ENCODE measurements at places on chromosomes 11 and 22.

DNA sequence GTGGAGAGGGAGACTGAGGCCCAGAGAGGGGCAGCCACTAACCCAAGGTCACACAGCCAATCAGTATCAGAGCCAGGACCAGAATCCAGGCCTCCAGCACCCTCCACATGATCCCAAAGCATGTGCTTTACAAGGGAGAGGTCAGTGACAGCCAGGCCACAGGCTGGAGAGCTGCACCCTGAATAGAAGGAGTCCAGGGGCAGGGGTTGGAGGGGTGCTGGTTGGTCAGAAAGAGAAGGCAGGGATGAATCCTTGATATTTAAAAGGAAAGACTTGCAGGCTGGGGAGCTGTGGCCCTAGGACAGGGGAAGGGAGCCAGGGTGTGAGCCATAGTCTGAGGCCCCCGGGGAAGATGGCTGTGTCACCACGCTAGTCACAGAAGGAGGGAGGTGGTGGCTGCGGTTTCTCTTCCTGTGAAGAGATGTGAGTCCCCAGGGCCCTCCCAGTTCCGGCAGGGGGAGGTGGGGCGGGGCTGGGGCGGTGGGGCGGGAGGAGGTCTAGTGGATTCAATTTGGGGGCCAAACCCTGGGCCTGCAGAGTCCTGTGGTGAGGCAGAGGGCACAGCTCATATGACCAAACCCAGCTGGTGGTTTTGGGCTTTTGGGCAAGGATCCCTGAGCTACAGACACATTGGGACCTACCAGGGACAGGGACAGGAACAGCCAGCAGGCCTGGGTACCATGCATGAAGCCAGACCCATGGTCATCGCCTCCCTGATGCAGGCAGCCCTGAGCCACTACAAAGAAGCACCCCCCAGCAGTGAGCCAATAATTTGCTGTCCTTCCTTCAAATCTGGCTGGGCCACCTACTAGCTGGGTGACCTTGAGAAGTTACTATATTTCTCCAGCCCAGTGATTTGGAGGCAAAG lies 14.0 kb downstream of the RAC2 start:
- peak; percentile 89 for DNase-seq

GRCh38 chr11:45133878-45134277 lies 12.6 kb upstream of the PRDM11 start:
- DNase-seq = no peak

- no peak for DNase-seq
Observed at GRCh38 chr22:38989466-38989865, 7.3 kb downstream of the APOBEC3B start.

DNA sequence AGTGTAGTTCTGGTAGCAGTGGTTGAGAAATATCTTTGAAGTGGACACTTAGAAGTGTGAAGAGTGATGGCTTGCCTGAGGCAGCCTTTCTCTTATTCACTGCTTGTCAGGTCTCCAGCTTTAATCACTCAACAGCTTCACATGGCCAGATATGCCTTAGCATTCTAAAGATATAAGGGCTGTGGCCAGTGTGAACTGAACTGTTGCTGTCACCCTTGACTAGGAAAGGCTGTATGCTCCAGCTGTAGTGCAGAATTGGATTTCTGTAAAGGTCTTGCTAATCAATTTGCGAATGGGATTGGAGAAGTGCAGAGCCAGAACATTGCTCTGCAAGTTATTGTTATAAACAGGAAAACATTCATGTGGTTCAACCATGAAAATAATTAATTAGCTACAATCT lies 266.7 kb downstream of the TMEM135 start:
- no peak for DNase-seq

GRCh38 chr11:119356349-119357031 lies 10.0 kb upstream of the MFRP start:
- DNase-seq = peak; percentile 66

GRCh38 chr22:43201486-43202219 lies 14.7 kb upstream of the TTLL12 start:
- no peak for DNase-seq

GRCh38 chr11:9535189-9535781 lies 38.2 kb upstream of the WEE1 start:
- DNase-seq = peak; percentile 77

GRCh38 chr22:44676441-44677352 lies 25.3 kb upstream of the PRR5 start:
- no peak for DNase-seq

GRCh38 chr11:103897160-103897936 lies 139.1 kb upstream of the DDI1 start:
- no peak for DNase-seq

DNA sequence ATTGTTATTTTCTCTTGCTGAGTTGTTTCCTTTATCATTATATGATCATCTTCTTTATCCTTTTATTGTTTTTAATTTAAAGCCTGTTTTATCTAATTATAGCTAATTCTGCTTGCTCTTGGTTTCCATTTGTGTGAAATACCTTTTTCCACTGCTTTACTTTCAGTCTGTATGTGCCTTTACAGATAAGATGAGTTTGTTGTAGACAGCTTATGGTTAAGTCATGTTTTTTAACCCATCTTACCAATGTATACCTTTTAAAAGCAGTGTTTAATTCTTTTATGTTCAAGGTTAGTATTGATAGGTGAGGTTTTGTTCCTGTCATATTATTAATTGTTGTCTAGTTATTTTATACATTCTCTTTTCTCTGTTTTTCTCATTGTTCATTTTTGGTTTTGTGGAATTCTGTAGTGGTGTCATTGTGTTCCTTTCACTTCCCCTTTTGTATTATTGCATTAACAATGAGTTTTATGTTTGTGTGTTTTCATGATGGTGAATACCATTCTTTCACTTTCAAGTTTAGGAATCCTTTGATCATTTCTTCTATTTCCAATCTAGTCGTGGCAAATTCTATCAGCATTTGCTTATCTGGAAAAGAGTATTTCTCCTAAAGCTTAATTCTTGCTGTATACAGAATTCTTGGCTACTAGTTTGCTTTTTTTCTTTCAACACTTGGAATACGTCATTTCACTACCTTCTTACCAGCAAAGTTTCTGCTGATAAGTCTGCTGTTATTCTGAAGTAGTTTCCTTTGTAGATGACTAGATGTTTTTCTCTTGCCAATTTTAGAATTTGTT lies 21.8 kb downstream of the OR5AN1 start:
- DNase-seq = no peak

- DNase-seq = no peak
Observed at GRCh38 chr11:67600324-67601029, 6.3 kb upstream of the NDUFV1 start.

GRCh38 chr22:25485626-25486545 lies 78.6 kb upstream of the GRK3 start:
- DNase-seq = no peak

DNA sequence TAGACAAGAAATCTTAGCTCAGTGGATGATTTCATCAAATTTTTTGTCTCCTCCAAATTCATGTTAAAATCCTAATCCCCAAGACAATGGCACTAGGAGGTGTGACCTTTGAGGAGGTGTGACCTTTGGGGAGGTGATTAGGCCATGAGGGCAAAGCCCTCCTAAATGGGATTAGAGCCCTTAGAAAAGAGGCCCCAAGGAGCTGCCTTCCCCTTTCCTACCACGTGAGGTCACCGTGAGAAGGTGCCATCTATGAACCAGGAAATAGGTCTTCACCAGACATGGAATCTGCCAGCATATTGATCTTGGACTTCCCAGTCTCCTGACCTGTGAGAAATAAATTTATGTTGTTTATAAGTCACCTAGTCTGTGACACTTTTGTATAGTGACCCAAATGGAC lies 138.7 kb downstream of the TRIM29 start:
- DNase-seq = no peak

DNA sequence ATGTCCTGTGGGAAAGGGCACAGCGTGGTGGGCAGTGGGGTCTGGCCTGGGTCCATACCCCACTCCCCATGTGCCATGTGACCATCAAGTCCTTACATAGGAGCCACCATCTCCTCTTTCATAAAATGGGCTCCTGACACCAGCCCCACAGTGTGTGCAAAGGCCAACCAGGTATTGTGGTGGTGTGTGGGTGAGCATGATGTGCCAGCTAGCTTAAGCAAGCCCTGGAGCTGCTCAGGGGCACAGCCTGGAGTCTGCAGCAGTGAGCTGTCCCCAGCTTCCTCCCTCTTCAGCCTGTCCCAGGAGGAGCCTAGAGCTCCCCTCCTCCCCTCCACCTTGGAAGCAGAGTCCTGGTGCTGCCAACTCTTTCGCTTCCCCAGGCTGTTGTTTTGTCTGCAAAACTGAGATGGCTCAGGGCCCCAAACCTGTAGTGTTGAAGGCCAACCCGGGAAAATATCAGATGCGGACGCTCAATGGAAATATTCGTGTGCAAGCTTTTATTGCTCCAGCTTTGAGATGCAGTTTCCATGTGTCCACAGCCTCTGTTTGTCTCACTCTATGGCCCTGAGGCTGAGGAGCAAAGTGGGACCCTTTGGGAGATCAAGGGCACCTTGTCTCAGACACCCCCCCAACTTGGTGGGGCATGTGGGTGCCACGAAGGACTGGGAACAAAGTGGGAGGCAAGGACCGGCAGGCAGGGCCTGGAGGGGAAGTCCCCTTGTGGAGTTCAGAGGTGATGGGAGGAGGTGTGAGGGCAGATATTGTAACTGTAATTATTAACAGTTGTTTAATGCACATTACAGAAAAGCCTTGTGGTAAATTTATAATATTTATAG lies 92.6 kb downstream of the CTTN start:
- DNase-seq = no peak

- DNase-seq = no peak
Observed at GRCh38 chr11:121068787-121069186, 32.3 kb upstream of the TECTA start.

DNA sequence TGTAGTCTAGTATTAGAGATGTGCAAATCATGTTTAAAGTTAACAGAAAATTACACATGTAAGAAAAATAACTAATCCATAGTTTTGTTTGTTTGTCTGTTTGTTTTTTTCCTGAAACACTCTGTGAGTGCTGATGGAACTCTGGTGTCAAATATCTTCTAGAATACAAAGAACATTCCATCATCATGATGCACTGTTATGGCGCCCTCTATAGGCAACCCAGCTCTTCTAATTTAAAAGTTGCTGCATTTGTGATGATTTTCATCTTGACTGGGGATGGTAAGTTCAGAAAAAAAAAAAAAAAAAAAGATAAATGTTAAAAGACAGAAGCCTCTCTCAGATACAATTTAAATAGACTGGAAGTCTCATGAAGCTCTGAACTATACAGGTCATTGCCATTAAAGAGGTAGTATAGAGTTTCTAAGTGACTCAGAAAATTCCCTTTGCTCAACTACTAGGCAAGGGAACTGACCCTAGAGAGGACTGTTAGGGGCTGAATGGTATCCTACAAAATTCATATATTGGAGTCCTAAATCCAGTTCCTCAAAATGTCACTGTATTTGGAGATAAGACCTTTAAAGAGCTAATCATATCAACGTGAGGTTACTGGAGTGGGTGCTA lies 597.2 kb upstream of the ANO3 start:
- DNase-seq = no peak

GRCh38 chr11:6482441-6482840 lies 1.1 kb downstream of the TIMM10B start:
- no peak for DNase-seq

DNA sequence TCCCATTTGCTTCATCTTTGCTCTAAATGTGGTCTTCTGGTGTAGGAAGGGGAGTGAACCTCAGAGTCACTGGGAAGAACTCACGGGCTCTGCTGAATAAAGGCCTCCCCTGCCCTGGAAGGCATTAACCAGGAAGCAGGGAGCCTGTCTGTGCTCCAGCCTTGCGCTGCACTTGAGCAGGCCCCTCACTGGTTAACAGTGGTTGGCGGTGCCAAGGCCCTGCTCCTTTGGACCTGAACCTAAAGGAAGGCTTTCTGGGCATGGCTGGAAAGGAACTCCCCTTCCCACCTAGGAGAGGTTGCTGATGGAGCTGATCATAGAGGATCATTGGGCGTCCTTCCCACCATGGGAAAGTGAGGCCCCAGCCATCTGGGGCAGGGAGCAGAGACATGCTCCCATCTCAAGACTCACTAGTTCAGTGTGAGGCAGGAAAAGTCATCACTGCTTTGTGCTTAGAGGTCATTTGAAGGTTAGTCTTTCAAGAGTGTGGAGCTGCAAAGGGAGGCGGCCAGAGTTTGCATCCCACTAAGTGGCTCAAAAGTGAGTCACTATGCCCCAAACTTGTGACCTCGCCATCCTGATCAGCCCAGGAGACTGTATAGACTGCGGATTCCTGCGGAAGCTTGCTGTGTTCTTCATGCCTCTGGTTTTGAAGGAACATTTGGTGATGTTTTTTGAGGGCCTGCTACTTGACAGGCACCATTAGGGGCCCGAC lies 50.4 kb downstream of the DBX1 start:
- no peak for DNase-seq

DNA sequence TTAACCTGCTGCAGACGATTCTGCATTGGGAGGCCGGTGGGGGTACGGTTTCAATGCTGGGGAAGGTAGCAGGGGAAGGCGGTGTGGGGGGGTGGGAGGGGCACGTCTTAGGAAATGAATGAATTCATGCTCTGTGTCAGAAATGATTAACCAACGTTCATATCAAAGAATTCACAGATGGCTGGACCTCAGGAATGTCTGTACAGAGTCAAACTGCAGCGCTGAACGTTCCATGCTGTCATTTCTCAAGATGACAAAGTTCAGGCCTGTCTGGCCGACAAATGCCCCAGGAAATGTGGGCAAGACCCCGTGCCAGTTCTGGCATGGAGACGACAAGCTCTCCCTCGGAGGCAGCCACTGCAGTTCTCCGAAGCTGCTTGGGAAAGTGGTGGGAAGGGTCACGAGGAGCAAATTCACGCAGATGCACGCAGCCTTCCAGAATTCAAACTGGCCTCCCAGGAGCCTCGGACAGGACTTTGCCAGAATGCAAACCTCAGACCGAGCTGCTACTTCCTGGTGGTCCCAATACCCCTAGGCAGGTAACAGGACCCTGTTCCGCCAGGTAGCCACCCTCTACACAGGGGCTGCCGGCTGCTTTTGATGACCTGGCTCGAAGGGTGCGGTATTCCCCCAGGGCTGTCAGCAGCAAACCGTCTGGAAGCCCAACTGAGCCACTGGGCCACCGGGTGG lies 81.5 kb downstream of the TRMU start:
- DNase-seq = no peak

GRCh38 chr11:8267831-8268529 lies 4.3 kb upstream of the LMO1 start:
- no peak for DNase-seq

DNA sequence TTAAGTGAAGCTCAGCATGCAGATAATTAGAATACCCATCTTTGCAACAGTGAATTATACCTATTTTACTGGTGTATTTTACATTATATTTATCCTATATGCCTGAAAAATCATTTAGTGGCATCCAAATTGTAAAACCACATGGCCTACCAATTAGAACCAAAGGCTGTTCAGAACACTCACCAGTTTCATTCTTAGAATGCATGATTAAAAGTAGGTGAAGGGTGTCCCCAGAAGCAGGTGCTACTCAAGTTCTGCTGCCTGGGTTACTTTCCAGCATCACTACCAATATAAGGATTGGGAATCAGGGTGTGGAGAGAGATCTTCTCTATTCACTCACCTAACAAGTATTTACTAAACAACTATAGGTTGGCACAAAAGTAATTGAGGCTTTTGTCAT lies 103.3 kb downstream of the SGSM3 start:
- no peak for DNase-seq

- DNase-seq = no peak
Observed at GRCh38 chr22:35327690-35328471, 28.2 kb downstream of the TOM1 start.

GRCh38 chr11:64356498-64357411 lies 2.2 kb upstream of the RPS6KA4 start:
- DNase-seq = no peak
